ENCODE measurements at places on chromosomes 1 and 21.

GRCh38 chr1:78651241-78651640 lies 1.6 kb downstream of the IFI44 start:
- H3K36me3 ChIP-seq, result peaks cover 13% of the 10 kb centered on the region
- no peaks in the 10 kb centered on the region for H3K27me3 ChIP-seq
- H3K4me1 ChIP-seq, result peaks cover 23% of the 10 kb centered on the region
- H3K4me3 ChIP-seq, result peak overlapping the region; percentile 80

GRCh38 chr21:36535618-36536241 lies 55.8 kb upstream of the CLDN14 start:
- H3K36me3 ChIP-seq, result no peaks in the 10 kb centered on the region
- no peak for DNase-seq
- no peak overlapping the region for H3K4me3 ChIP-seq
- H3K4me1 ChIP-seq, result no peaks in the 10 kb centered on the region
- no peak overlapping the region for H3K27ac ChIP-seq

GRCh38 chr1:236389253-236389652 lies 4.8 kb upstream of the EDARADD start:
- no peak overlapping the region for H3K27ac ChIP-seq
- no peaks in the 10 kb centered on the region for H3K36me3 ChIP-seq
- peaks cover 10% of the 10 kb centered on the region for H3K27me3 ChIP-seq
- no peaks in the 10 kb centered on the region for H3K4me1 ChIP-seq

DNA sequence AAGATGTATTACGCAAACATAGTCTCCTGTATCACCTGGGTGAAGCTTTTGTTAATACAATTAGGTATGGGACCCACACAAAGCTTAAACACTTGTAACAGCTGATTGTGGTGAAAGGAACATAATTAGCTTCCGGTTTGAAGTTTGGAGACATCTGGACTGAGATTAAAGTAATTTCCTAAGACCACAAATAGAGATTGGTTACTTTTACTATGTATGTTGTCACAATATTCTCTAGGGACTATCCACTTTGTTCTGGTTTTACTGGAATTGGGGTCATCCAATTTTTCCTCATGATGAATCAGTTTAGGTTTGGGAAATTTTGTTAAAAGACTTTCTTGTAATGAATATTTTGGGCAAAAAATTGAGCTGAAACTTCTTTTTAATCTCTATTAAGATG lies 71.8 kb upstream of the SAMSN1 start:
- H3K4me1 ChIP-seq, result peaks cover 26% of the 10 kb centered on the region
- H3K4me3 ChIP-seq, result no peak overlapping the region
- H3K27ac ChIP-seq, result peak overlapping the region; percentile 86
- DNase-seq, result no peak

DNA sequence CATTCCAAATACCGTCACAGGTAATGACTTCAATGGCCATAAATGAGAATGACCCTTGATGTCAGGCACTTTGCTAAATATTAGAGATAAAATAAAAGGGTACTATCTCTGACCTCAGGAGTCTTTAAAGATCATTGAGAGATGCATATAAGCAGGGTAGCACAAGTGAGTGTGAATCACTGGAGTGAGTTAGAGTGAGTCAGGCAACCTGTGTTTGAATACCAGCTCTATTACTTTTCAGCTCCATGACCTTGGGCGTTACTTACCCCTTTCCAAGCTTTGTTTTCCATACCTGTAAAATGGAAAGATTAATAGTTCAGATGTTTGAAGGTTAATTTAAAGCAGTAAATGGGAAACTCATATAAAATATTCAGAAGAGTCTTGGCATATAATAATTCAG lies 1058.0 kb upstream of the ADGRL4 start:
- H3K27me3 ChIP-seq, result no peaks in the 10 kb centered on the region
- no peaks in the 10 kb centered on the region for H3K36me3 ChIP-seq
- H3K4me3 ChIP-seq, result no peak overlapping the region
- peaks cover 6% of the 10 kb centered on the region for H3K4me1 ChIP-seq

DNA sequence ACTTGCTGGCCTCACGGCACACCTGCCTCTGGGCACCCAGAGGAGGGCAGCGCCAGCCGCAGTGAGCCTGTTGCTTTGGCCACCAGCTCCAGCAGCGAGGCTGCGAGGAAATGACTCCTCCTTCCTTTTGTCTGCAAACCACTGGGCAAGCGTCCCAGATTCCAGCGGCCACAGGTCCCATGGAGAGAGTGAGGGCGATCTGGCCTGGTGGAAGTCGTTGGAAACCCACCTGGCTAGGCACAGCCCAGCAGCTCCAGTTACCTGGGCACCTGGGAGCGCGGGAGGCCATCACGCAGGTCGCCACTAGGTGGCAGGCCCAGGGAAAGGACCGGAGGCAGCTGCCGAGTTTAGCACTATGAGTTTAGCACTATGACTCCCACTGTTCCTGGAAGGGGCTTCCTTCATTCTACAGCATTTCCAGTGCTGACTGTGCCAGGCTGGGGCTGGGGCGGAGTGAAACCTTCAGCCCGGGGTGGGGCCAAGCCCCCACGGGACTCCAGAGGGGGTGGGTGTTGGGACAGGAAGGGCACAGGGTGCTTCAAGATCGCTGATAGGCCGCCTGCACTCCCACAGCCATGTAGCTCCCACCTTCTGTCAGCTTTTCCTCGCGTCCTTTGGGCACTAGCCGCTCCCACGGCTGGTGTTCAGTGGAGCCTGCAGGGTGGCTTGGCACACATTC lies 1.1 kb upstream of the ESPN start:
- peaks cover 7% of the 10 kb centered on the region for H3K4me1 ChIP-seq
- peak; percentile 63 for DNase-seq
- H3K4me3 ChIP-seq, result peak overlapping the region; percentile 63
- no peaks in the 10 kb centered on the region for H3K36me3 ChIP-seq
- no peak overlapping the region for H3K27ac ChIP-seq
- peaks cover 16% of the 10 kb centered on the region for H3K27me3 ChIP-seq
